ENCODE measurements at places on chromosomes 1 and 21. TPM values are rescaled to one million over a fixed set of nuclear protein-coding genes. Genes with fewer than 3 reads are reported as not detected.

DNA sequence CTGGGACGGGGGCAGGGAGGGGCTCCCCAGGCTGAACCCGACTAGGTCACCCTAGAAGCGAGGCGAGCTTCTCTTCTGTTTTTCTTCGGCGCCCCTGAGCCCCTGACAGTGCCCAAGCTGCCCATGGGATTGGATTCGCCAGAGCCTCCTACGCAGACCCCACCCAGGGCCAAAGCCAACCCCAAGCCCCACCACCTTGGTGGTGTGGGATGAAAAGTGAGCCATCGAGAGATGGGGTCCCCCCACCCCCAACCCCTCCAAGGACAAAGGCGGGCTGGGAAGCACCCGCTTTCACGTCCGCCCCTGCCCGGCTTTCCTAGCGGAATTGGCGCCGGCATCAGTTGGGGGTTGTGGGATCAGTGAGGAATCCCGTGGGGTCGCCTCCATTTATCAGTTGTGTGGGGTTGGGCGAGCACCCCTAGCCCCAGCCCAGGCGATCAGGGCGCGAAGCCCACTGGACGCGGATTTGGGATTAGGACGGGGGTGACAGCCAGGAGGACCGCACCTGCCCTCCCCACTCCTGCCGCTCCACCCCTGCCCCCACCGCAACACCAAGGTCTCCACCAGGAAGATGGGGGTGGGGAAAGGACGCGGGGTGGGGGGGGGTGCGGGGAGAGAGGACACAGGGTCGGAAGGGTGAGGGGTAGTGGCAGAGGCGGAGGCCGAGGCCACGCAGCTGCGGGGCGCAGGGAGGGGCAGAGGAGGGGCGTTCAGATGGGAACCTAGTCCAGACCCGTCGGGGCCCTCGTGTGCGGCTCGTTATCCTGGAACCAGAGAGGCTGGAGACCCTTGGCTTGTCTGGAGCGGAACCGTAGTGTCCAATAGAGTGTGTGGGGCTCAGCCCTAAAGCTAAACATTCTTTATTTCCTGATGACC is 4.4 kb downstream of the TSPEAR start:
- no peak for DNase-seq
- H3K27ac ChIP-seq: no peak overlapping the region
- H3K36me3 ChIP-seq: no peaks in the 10 kb centered on the region
- peaks cover 12% of the 10 kb centered on the region for H3K4me1 ChIP-seq

Gene CRYBG2
- total RNA-seq: 2.1 TPM

Gene CR1
- 21.5 TPM for total RNA-seq

DNA sequence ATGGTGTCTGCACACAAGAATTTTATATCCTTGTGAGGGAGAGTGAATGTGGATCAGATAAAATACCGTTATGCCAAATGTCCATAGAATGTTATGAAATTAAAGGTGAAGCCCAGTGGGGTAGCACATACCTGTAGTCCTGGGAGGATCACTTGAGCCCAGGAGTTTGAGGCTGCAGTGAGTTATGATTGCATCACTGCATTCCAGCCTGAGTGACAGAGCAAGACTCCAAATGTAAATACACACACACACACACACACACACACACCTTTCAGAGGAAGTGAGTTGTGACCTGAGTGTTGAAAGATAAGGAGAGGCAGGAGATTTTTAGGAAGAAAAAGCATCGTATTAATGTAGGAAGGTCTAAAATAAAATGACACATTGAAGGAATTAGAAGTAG is 28.1 kb upstream of the ZYG11A start:
- H3K4me1 ChIP-seq: no peaks in the 10 kb centered on the region
- DNase-seq: no peak

DNA sequence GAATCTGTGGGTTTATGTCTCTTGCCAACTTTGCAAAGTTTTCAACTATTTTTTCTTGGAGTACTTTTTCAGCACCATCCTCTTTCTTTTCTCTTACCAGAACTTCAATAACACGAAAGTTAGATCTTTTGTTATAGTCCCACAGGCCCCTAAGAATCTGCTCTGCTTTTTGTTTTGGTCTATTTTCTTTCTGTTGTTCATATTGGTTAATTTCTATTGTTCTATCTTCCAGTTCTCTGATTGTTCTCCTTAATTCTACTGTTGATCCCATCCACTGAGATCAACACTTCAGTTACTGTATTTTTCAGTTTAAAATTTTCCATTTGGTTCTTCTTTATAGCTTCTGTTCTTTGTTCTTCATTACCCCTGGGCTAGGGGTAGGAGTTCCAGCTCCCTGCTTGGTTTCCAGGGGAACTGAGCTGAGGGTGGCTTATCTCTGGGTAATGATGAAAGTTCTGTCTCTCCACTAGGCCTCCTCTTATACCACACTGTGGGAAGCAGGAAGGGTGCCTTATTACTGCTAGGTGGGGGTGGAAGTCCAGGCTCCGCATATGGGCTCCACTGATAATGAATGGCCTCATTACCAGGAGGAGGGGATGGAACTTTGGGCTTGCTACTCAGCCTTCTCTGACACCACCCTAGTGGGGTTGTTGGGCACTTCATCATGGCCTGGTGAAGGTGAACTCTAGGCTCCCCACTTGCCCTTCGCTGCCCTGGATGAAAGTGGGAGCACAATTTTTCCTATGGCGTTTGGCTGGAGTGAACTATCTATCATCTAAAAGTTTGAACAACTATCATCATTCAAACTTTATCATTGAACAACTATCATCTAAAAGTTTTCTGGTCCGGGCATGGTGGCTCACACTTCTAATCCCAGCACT is 39.3 kb downstream of the NAV1 start:
- H3K36me3 ChIP-seq: no peaks in the 10 kb centered on the region
- peaks cover 14% of the 10 kb centered on the region for H3K4me1 ChIP-seq
- no peak overlapping the region for H3K27ac ChIP-seq
- DNase-seq: no peak
- H3K27me3 ChIP-seq: no peaks in the 10 kb centered on the region
- H3K4me3 ChIP-seq: no peak overlapping the region

- H3K4me3 ChIP-seq: no peak overlapping the region
- peak; percentile 45 for DNase-seq
Measured at GRCh38 chr1:188642704-188643103, 1814.0 kb downstream of the PLA2G4A start.

GRCh38 chr1:30081379-30082102 is 641.8 kb downstream of the MATN1 start:
- H3K4me1 ChIP-seq: peaks cover 18% of the 10 kb centered on the region
- no peak for DNase-seq
- H3K36me3 ChIP-seq: no peaks in the 10 kb centered on the region
- H3K27me3 ChIP-seq: no peaks in the 10 kb centered on the region
- H3K27ac ChIP-seq: no peak overlapping the region

- no peaks in the 10 kb centered on the region for H3K4me1 ChIP-seq
- H3K36me3 ChIP-seq: no peaks in the 10 kb centered on the region
- H3K27me3 ChIP-seq: no peaks in the 10 kb centered on the region
- peak; percentile 31 for DNase-seq
Measured at GRCh38 chr1:197675583-197676208, 99.6 kb downstream of the DENND1B start.

DNA sequence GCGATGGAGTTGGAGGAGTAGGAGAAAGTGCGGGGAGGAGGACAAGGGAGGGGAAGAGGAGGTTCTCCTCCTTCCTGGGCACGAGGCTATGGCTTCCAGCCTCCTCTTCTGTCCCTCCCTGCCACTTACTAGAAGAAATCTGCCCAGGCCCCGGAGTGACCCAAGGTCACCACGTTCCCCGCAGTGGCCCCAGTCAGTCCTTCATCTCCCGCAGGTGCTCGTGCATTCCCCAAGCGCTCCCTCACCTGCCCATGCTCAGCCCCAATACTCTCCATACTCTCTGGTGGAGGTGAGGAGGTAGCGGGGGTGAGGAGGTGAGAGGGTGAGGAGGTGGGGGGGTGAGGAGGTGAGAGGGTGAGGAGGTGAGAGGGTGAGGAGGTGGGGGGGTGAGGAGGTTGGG is 85.4 kb downstream of the CCDC185 start:
- no peak overlapping the region for H3K4me3 ChIP-seq
- H3K27me3 ChIP-seq: peaks cover 7% of the 10 kb centered on the region
- no peaks in the 10 kb centered on the region for H3K36me3 ChIP-seq
- no peak for DNase-seq
- H3K4me1 ChIP-seq: peaks cover 4% of the 10 kb centered on the region

DNA sequence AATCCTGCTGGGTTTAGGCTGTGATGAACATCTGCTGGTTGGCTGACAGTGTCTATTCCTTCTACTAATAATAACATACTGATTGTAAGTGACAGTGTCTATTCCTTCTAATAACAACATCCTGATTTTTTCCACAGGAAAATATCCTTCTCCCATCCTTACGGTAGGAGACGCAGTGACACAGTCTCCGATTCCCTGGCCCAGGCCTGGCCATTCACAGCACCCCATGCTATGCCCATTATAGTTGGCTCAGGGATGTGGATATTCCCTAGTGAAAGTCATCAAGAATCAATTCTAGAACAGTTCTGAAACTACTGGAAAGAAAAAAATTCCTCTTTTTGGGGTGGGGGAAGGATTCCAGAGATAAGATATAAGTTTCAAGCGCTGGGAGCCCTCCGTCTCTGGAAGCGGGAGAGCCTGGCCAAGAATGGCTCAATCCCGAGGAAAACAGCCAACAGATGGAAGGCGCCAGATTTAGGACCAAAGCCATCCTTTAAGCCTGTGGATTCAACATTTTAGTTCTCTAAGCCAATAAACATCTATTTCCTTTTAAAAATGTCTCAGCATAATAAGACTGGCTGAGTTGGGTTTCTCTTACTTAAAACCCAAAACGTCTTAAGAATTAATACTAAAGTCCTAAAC is 88.6 kb downstream of the GPATCH2 start:
- no peaks in the 10 kb centered on the region for H3K36me3 ChIP-seq
- no peaks in the 10 kb centered on the region for H3K27me3 ChIP-seq
- no peak overlapping the region for H3K27ac ChIP-seq
- no peak for DNase-seq
- H3K4me3 ChIP-seq: no peak overlapping the region

DNA sequence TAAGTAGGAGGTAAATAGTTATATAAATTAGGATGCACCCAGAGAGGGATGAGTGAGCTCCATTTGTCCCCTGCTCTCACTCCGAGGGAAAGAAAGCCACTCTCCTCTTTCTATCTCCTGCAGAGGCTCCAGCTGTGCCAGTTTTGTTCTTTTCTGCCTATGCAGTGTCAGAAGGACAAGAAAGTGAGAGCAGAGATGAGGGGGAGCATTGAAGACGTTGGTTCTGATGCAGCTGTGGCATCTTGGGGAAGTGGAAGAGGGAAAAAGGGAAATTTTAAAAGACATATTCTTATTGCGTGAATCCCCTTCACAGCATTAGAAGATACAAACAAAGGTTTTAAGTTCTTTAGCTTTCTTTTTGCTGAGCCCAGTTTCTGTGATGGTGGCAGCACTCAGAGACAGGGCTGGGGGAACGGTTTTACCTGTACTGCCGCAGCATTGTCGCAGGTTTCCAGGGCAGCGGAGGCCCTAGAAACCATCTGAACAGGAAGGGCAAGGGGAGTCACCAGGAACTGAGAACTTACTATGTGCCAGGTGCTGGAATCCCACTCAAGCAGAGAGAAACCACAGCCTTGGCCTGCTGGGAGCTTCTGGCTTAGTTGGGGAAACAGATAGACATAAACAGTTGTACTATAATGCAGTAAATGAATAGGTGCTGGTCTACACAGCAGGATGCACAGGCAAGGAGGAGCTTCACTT is 44.9 kb upstream of the USP24 start:
- no peaks in the 10 kb centered on the region for H3K4me1 ChIP-seq
- no peaks in the 10 kb centered on the region for H3K27me3 ChIP-seq
- H3K36me3 ChIP-seq: no peaks in the 10 kb centered on the region
- H3K27ac ChIP-seq: no peak overlapping the region

Gene SCMH1
- total RNA-seq: 30.0 TPM
